ENCODE measurements at places on chromosomes 5 and 9.

- peak; percentile 42 for DNase-seq
These were observed 17.2 kb downstream of the SPTLC1 start for GRCh38 chr9:92097997-92098482.

- DNase-seq, result no peak
These were observed 1253.6 kb downstream of the EFNA5 start for GRCh38 chr5:106417163-106417562.

- DNase-seq, result peak; percentile 70
These were observed 138.8 kb upstream of the WWC1 start for GRCh38 chr5:168152660-168153059.

DNA sequence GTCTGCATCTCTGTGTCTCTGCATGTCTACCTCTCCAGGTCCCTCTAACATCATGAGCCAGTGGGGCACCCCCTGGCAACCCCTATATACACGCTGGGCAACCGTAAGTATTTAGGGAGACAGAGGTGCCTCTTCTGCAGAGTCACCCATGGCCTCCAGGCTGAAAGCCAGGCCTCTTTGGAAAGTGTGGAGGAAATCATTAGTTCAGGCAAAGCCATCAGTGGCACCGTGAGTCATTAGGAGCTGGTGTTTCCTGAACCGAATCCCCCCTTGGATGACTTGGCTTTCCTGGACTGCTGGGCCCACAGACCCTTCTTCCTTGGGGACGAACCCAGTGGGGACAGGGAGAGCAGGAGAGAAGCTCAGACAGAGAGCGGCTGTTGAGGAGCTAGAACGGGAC is 174.8 kb downstream of the OLFM1 start:
- peak; percentile 3 for DNase-seq

DNA sequence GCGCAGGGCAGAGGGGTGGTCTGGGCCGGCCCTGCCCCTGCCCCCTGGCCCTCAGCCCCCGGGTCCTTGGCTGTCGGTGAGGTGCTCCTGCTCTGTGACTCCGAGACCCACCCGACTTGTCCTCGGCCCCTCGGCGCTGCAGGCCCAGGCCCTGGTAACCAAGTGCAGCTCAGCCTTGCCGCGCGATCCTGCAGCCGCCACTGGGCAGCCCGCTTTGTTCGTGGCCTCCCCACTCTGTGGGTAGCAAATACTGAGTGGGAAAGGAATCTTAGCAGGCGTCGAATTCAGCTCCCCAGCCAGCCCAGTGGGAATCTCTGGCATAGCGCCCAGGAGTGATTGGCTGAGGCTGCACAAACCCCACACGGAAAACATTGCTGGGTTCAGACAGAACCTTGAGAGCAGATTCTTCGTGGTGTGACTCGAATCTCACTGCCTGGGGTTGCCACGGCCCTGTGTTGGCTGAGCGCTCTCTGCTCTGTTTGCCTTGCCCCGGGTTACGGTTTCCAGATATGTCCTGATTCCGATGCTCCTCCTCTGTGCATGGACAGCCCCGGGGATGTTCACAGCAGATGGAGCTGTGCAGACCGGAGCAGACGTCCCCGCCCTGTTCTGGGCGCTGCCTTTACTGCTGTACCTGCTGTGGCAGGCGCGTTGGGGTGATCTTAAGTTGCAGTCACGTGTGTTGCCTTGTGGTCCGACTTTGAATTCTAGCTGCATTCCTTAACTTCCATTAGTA is 13.4 kb upstream of the EXOC3 start:
- peak; percentile 83 for DNase-seq

- DNase-seq, result peak; percentile 80
These were observed 125.2 kb downstream of the GPBP1 start for GRCh38 chr5:57298985-57299491.

DNA sequence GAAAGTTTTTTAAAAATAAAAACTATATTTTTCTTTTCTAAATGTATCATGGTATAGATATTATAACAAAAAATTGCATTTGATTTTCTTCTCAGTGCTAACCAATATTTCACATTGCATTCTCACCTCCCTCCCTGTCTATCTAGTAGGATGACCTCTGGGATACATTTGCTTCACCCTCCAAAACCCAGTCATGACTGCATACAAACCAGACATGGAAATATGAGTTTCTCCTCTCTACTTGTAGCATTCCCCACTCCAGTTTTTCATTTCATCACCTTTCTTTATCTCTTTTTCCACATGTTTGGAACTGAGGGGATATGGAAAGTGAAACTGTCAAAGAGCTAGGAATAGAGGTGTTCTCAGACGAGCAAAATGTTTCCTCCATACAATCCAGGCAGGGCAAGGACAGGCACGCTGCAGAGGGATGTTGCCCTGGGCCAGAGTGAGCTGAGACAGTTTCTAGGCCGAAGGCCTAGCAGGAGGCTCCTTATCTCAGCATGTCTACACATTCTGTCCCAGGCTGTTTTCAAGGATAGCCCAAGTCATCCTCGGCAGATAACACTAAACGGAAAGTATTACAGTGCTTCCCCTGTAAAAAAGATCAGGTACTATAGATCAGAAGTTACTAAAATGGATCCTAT is 46.7 kb downstream of the MEF2C start:
- DNase-seq, result no peak

DNA sequence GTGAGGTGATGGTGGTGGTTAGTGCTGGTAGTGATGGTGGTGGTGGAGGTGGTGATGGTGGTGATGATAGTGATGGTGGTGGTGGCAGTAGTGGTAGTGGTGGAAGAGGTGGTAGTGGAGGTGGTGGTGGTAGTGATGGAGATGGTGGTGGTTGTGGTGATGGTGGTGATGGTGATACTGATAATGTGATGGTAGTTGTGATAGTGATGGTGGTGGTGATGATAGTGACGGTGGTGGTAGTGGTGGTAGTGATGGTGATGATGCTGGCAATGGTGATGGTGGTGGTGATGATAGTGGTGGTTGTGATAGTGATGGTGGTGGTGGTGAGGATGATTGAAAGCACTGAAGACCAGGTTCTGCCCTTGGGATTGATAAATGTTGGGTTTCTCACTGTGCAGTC is 85.2 kb upstream of the SLC1A3 start:
- DNase-seq, result no peak

GRCh38 chr5:132426525-132427138 is 57.1 kb downstream of the SLC22A5 start:
- peak; percentile 95 for DNase-seq

GRCh38 chr9:132497731-132498130 is 84.7 kb upstream of the BARHL1 start:
- DNase-seq, result no peak

- no peak for DNase-seq
These were observed 143.5 kb downstream of the NFIB start for GRCh38 chr9:14170392-14170931.

DNA sequence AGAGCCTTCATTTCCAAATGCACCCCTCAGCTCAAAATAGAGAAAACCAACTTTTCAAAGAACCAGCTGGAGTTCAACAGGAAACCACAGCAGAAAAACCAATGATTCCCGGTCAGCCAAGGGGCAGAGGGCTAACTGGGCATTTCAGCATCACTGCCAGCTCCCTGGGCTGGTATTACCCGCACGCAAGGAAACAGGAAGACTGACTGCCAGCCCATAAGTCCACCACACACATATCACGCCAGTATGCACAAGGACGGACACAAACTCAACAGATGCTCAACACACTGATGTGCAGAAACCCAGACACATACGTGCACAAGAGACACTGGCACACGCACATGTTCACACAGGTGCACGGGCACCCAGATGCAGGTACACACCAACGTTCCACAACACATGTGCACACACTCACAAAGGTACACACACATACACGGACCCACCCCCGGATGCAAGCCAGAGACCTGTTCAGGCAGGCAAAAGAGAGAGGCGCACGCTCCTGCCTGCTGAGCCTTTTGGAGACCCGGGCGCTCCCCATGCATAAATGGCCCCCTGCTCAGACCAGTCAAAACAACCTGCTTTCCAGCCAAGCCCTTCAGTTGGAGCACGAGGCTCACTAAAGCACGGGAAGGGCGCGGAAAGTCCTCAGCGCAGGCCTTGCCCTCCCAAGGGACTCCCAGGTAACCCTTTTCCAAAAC is 2.1 kb downstream of the ADAMTS2 start:
- peak; percentile 23 for DNase-seq

DNA sequence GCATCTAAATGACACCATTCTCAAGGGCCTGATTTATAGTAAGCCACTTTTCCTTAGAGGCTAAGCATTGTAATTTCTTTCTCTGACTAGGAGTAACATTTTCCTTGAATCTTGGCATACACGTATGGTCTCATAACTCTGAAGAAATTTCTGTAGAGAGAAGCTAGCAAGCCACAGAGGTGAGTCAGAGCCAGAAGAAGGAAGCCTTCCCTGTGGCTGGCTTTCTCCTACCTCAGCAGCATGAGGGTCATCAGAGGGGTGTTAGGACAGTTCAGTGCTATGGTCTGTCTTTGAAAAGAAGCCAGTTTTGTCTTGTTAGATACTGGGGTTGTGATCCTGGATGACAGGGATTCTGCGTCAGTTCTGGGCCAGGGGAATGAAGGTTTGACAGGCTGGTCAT is 3.2 kb downstream of the SNX30 start:
- peak; percentile 84 for DNase-seq

DNA sequence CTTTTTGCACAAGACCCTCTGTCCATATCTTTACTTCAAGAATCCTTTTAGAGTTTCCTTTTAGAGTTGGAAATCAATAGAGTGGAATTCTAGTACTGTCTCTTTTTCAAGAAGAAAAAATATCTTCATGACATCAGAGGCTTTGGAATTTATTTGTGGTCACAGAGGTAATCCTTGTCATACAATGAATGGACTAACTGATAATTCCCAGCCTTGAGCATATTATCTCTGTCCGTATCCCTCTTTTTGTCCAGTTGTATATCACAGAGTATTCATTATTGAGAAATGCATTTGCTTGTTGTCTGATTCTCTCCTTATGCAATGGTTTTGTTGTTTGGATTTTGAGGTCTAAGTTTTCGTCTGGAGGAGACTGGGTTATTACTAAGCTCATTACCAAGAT is 82.0 kb upstream of the HAPLN1 start:
- DNase-seq, result peak; percentile 43

DNA sequence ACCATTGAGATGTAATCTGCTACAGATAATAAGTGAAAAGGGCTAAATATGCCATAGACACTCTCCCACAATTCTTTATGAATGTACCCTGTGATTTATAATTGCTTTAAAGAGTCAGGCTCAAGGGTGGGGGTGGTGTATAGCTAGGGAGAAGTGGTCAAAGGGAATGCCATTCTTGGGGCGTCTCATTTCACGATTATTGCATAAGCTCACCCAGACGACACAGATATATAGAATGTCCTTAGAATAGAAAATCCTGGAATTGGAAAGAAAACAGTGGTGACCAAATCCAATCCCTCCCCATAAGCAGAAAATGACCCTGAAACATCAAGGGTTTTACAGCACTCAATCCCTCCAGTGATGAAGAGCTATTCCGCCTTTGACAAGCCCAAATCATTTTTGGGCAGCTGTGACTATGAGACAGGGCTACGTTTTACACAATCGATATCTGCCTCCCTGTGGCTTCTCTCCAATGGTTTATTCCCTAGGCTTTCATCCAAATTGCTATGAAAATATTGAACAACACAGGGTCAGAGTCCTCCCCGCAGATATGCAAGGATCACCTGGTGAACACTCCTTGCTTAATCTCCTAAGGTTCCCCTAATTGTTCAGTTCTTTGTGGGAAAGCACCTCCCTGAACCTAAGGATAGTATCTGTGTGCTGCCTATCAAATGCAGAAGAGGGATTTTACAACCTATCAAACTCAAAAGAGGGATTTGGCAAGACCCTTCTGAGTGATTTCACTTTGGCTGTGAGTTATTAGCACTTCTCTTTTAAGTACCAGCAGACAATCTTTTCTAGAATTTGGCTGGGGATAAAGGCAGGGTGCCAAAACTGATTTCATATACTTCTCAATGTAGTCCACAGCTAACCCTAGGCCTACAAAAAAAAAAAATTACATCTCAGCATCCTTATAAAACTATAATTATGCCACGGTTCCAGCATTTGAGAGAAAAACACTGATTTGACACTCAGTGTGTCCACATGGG is 144.9 kb upstream of the CDH6 start:
- DNase-seq, result no peak

- no peak for DNase-seq
These were observed 65.2 kb upstream of the ADRA1B start for GRCh38 chr5:159851053-159851452.

DNA sequence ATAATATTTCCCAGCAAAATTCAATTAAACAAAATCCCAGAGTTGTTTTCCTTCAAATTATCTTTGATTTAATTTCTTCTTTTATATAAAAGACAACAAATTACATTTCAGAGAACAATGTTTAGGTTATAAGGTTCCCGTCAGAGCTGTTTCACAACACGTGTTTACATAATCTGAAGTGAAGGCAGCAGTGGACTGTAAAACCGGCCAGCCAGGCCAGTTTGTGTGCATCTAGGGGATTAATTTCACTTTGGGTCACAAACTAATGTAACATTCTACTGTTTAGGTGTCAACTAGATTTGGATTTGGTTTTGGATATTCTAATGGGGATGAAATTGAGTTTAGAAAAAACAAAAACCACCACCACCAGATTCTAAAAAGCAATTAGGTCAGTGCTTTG is 86.5 kb upstream of the PLPP1 start:
- no peak for DNase-seq

DNA sequence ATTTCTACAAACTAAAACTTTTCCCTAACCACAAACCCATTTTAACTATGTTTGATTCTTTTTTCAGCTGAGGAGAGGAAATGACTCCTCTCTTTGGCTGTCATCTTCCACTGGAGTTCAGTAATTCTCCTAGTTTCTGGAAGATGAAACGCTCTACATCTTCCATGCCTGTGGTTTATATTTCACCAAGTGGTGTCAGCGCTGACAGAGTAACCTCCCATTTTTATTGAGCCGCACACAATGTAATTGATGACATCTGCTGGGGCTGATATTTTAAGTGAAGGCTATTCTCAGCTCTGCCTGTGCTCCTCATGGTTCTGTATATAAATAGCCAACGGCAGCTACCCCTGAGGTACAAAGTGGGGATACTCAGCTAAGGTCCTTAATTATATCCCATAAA is 234.6 kb downstream of the SPOCK1 start:
- DNase-seq, result peak; percentile 96

DNA sequence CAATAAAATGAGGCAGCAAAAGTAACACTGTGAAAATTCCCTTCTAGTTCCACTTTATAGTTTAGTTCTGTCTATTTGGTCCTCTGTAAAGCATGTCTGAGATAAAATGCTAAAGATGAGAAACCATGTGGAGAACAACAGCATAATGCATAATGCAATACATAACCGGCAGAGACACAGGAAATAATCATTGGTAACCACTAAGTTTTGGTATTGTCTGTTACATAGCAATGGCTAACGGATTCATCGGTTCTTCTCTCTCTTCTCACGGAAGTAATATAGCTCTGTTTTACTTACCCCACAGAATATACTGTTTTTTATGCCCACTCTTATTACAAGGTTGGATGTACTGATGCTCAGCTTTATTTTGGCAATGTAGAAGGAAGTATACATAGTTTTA is 158.9 kb downstream of the FAM174A start:
- no peak for DNase-seq

GRCh38 chr5:92695123-92696003 is 885.7 kb downstream of the NR2F1-AS1 start:
- no peak for DNase-seq

GRCh38 chr9:69211424-69212036 is 37.5 kb downstream of the TJP2 start:
- DNase-seq, result no peak

Measured in AG10803 (cell line).